ENCODE measurements at places on chromosomes 13 and 19.

DNA sequence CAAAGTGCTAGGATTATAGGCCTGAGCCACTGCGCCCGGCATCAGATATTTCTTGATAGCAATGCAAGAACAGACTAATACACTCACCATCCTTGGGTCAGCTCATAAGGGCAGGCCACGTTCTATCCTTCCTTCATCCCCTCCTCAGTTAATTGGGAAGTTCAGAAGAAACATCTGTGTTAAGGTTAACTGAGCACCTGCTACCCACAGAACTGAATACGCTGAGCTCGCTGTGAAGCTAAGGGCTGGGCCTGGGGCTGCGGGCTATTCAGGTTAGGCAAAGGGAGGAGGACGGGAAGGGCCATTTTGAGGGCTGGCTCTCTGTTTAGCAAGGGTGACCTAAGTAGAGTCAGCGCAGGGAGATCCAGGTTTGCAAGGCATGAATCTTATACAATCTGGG is 43.0 kb upstream of the UQCRFS1 start:
- DNase-seq: no peak

DNA sequence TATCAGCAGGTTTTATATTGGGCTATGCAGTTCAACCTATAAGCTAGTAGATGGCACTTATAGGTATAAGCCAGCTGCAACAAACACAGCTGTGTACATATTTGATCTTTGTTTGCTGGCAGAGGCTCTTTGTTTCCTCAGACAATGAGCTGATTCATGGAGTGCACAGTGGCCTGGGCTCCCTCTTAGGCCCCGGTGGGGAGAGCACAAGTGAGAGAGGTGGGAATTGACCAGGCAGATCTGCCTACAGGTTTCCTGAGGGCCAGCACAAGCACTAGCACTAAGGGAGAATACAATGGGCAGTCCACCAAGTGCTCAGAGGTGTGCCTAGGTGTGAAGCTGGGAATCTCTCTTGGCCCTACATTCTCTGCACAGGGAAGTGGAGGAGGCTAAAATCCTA is 1390.7 kb downstream of the SLITRK5 start:
- DNase-seq: no peak

DNA sequence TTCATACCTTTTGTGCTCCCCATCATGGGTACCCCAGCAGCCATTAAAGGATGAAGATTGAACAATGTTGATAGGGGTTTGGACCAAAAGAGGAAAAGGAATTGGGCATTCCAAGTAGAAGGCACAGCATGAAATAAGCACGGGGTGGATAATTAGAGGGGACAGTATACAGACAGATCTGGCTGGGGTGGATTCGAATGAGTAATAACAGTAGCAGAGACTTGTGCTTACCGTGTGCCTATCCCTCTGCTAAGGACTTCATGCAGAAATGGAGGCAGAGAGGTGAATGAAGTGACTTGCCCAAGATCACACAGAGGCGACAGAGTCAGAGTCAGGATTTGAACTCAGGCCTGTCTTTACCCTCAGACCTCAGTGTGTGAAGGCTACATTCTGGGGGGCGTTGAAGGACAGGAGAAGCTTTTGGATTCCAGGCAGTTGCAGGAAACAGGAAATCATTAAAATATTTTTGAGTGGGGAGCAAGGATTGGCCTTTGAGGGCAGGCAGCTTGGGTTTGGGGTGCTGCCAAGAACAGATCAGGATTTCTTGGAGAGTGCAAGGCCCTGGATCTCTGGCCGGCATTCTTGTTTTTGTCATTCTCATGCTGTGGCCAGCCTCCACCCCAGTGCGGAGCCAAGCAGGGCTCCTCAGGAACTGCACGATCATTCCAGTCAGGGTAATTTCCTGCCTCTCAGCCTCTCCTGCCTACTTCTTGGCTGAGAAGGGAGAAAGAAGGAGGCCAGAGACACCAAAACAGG is 18.7 kb downstream of the PAF1 start:
- no peak for DNase-seq

DNA sequence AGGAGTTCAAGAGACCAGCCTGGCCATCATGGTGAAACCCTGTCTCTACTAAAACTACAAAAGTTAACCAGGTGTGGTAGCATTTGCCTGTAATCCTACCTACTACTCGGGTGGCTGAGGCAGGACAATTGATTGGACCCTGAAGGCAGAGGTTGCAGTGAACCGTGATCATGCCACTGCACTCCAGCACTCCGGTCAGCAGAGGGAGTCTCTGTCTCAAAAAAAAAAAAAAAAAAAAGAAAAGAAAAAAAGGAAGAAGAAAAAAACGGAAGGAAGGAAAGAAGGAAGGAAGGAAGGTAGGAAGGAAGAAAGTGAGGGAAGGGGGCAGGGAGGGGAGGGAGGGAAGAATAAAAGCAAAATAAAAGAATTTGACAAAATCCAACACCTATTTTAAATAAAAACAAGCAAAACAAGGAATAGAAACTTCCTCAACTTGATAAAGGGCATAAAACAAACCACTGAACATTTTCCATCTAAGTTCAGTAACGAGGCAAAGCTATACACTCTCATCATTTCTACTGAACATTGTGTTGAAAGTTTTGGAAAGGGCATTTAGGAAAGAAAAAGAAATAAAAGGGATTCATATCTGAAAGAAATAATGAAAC is 411.6 kb upstream of the SLITRK5 start:
- DNase-seq: peak; percentile 30
